ENCODE measurements at places on chromosomes 2 and 18. TPM values are rescaled to one million over a fixed set of nuclear protein-coding genes. Genes with fewer than 3 reads are reported as not detected.

DNA sequence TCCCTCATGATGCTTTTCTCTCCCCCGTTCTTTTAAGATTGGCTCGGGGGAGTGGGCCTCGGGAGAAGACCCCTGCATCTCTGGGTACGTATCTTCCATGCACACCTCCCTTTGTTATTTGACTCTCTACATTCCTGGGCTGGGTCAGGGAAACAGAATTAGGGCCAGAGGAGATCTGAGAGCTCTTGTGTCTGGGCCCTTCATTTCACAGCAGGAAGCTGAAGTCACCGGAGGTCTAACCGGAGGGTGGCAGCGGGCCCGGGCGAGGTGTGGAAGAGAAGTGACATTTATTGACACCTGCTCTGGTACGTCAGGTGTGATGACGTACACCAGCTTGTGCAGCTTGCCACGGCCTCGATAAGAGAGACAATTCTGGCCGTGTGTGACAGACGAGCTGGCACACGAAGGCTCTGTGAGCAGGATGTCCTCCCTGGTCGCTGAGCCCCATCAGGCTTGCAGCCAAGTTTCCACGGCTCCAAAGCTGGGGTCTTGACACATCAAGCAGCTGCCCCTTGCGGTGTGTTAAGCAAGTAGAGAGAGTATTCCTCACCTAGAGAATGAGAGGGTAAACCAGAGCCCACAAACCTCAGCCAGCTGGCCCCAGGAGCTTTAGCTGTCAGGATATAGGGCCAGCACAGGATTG, 30.4 kb downstream of the TOGARAM2 start:
- DNase-seq = peak; percentile 42
- H3K36me3 ChIP-seq = no peaks in the 10 kb centered on the region

GRCh38 chr2:196224756-196225155, 53.4 kb upstream of the STK17B start:
- H3K27ac ChIP-seq = peak overlapping the region; percentile 29
- peaks cover 12% of the 10 kb centered on the region for H3K4me1 ChIP-seq
- no peak for DNase-seq
- no peaks in the 10 kb centered on the region for H3K36me3 ChIP-seq
- no peaks in the 10 kb centered on the region for H3K27me3 ChIP-seq

GRCh38 chr18:46290440-46291020, 186.3 kb downstream of the HAUS1 start:
- H3K36me3 ChIP-seq = no peaks in the 10 kb centered on the region
- no peaks in the 10 kb centered on the region for H3K4me1 ChIP-seq
- no peak for DNase-seq

DNA sequence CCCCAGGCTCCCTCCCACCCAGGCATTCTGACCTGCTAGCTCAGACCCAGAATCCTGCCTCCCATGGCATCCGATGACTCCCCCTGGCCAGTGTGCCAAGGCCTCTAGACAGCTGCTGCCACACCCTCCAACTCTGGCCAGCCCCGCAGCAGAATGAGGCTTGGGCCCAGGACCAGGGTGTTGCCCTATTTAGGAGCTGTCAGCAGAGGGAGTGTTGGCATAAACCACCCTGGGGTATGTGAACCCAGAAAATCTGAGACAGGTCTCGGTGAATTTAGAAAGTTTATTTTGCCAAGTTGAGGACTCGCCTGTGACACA, 134.3 kb downstream of the KLHL29 start:
- no peaks in the 10 kb centered on the region for H3K36me3 ChIP-seq
- peaks cover 3% of the 10 kb centered on the region for H3K27me3 ChIP-seq
- no peak overlapping the region for H3K4me3 ChIP-seq
- DNase-seq = no peak
- peaks cover 3% of the 10 kb centered on the region for H3K4me1 ChIP-seq

DNA sequence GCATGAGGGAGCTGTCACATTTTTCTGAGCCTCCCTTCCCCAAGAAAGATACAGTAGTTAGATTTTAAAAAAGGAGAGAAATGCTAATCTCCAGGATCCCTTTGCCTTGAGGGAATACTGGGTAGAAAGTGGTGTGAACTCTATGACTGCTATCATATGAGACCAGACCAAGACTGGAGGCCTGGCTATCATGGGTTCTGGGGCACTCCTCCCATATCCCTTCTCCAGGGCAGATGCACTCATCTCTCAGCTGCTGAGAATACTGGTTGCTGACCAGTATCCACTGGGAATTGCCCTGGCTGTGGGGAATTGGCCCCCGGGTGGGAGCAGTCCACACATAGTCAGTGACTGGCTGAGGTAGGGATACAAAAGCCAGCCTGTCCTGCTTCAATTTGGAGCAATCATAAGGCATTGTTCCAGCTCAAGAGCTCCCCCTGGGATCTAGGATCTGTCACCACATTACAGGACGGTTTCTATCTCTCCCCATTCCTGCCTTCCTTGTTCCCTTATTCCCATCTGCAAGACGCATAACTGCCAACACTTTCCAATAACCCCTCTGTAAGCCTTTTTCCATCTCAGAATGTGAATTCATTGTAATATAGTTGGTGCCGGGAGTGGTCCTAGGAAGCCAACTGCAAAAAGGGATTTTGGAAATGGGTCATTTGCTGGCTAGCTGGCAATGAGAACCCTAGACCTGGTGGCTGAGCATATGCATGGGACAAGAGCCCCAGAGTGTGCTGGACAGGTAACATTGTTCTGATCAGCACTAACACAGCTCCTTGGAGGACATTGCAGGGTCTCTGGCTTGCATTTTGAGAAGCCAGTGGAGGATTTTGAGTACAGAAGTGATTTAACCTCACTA, 35.4 kb upstream of the REEP1 start:
- no peak overlapping the region for H3K27ac ChIP-seq
- H3K27me3 ChIP-seq = peaks cover 4% of the 10 kb centered on the region
- no peak overlapping the region for H3K4me3 ChIP-seq

GRCh38 chr2:226115102-226115831, 684.4 kb downstream of the IRS1 start:
- H3K4me1 ChIP-seq = peaks cover 40% of the 10 kb centered on the region
- peak overlapping the region; percentile 98 for H3K27ac ChIP-seq
- no peaks in the 10 kb centered on the region for H3K27me3 ChIP-seq
- H3K36me3 ChIP-seq = no peaks in the 10 kb centered on the region
- no peak overlapping the region for H3K4me3 ChIP-seq

- H3K27ac ChIP-seq = no peak overlapping the region
- no peak for DNase-seq
- H3K36me3 ChIP-seq = no peaks in the 10 kb centered on the region
- no peaks in the 10 kb centered on the region for H3K27me3 ChIP-seq
- no peak overlapping the region for H3K4me3 ChIP-seq
Observed at GRCh38 chr2:118718921-118719320, 128.5 kb downstream of the EN1 start.

DNA sequence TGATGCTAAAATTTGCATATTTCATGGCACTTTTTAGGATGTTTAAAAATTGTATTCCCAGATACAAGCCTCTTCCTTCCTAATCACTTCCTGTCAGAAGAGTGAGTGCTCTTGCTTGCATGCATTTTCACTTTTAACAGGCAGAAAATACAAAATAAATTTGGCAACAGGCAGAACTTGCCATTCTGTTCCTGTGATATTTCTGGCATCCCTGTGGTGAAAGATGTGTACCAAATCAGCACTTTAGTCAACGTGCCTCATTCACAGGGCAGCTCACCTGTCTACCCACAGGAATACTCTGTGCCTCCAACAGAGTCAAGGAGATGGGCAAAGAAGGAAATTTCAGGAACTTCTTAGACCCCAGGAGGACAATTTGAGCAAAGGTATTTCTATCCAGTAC, 360.9 kb downstream of the AKAIN1 start:
- H3K4me1 ChIP-seq = no peaks in the 10 kb centered on the region
- no peak for DNase-seq
- no peak overlapping the region for H3K27ac ChIP-seq
- no peak overlapping the region for H3K4me3 ChIP-seq
- H3K36me3 ChIP-seq = no peaks in the 10 kb centered on the region
- no peaks in the 10 kb centered on the region for H3K27me3 ChIP-seq

DNA sequence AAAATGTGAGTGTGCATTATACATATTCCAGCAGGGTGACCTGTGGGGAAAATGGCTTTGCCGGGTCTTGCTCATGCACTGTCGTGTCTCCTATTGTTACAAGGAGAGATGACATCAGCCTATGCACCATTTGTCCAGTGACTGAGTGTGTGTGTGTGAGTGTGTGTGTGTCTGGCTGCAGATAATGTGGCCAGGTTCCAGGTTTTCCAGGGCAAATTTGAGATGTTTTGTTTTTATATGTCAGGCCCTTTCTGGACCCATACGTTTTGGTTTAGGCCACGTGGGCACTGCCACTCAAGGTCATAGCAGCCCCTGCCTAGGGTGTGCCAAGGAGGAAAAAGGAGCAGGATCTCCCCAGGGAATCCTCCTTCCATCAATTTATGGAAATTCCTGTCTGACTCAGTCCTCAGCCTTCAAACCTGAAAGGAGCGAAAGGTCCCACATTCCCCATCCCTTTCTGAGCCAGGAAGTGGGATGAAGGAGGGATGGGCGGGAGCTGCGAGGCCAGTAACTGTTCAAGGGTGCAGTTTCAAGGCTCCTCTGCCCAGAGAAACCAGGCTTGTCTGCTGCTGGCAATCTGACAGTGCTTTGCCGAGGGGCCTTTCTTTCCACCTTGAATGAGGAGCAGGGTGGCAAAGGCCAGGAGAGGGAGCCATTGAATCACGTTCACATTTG, 93.0 kb upstream of the SMAD2 start:
- peaks cover 9% of the 10 kb centered on the region for H3K27me3 ChIP-seq
- H3K27ac ChIP-seq = peak overlapping the region; percentile 32
- peak; percentile 81 for DNase-seq

GRCh38 chr2:157257312-157258252, at the start of gene GALNT5:
GALNT5 (plus strand) TSS chr2:157257705; CDS start chr2:157258083, 378 bp downstream.
- peak; percentile 74 for DNase-seq
- no peaks in the 10 kb centered on the region for H3K27me3 ChIP-seq
- peak within 1 kb of the TSS; percentile 68 for H3K4me3 ChIP-seq
- H3K36me3 ChIP-seq = no peaks in the 10 kb centered on the region
- peak within 1 kb of the TSS; percentile 67 for H3K27ac ChIP-seq
- H3K4me1 ChIP-seq = peaks cover 37% of the 10 kb centered on the region

GRCh38 chr18:41390309-41390708, 564.7 kb upstream of the PIK3C3 start:
- H3K36me3 ChIP-seq = no peaks in the 10 kb centered on the region
- no peaks in the 10 kb centered on the region for H3K27me3 ChIP-seq
- no peak overlapping the region for H3K4me3 ChIP-seq
- no peak for DNase-seq
- H3K4me1 ChIP-seq = peaks cover 5% of the 10 kb centered on the region

DNA sequence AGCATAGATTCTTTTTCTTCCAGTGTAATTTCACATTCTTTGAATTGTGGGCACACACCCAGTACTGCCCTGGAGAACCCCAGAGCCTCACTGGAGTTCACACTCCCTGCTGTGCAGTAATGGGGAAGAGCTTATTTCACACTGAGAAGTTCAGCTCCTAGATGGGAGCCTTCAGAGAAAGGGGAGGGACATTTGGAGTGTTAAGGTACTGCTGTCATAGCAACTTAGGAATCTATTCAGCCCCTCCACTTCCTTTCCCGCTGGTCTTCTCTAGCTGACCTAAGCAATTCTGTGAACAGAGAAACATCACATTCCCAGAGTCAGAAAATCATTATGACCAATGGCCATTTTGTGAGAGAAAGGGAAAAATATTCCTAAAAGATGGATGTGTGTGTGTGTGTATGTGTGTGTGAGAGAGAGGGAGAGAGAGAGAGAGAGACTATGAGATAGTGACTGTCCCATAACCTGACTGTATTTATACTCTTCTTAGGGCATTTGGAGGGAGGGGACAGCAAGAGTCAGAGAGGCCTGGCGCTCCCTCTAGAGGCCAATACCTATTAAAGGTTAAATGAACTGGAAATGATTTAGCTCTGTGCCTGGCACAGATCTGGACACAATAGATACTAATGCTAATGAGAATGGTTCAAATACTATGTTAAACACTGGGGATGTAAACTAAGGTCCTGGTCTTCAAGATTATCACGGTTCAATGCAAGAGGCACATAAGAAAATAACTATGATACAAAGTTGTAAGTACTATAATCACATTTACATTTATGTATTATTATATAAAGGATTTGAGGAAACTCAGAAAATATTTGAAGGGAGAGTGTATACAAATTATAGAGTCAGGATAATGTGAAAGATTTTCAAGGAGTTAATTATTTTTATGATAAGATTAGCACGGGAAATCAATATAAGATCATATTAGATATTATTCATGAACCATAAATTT, 41.5 kb upstream of the RPE start:
- H3K27me3 ChIP-seq = no peaks in the 10 kb centered on the region
- H3K36me3 ChIP-seq = no peaks in the 10 kb centered on the region
- no peak overlapping the region for H3K27ac ChIP-seq
- no peak overlapping the region for H3K4me3 ChIP-seq
- DNase-seq = peak; percentile 47

DNA sequence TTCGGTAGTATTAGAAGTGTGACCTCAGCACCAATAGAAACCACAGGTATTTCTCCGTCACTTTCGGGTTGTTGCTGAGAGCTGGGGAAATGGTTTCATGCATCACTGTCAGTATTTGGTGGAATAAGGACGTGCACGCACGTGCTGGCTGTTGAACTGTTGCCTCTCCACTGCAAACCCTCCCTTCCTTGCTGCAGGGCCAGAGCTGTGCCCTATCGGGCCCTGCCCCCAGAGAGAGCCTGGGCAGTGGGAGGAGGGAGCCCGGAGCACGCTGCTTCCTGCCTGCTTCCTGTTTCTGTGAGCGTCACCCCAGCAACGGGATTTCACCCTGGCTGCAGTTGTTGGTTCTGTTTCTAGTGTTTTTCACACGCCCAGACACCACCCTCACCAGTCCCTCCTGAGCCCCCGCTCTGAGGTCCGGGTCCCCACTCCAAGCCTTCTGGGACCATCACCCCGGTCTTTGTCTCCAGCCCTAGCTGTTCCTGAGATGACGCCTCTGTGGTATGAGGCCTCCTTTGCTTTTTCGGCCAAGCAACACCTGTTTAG, 47.4 kb downstream of the LRRFIP1 start:
- H3K4me1 ChIP-seq = peaks cover 49% of the 10 kb centered on the region
- DNase-seq = peak; percentile 91
- no peak overlapping the region for H3K4me3 ChIP-seq
- H3K27ac ChIP-seq = peak overlapping the region; percentile 74

INPP4A gene
- total RNA-seq = 19.4 TPM

GALR1 gene
- total RNA-seq = not detected

IMPACT gene
- total RNA-seq = 32.3 TPM

NR4A2 gene
- total RNA-seq = 1.3 TPM

LYPD6B gene
- total RNA-seq = 1.1 TPM

IL18RAP gene
- total RNA-seq = not detected
